ENCODE measurements at places on chromosomes 6 and 20.

DNA sequence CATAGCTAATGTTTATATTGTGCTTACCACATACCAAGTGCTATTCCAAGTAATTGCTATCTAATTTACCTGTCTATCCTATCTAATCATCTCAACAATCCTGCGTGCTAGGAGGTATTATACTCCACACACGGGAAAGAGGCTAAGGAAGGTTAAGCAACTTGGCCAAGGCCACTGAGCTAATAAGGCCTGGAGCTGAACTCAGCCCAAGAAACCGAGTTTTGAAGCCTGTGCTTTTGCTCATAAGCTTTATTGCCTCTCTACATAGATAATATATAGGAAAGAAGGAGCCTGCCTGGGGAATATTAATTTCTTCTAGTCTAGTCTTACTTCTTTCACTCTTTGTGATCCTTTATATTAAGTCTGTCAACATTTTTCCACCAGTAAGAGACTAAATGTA lies 67.8 kb upstream of the ADGRF4 start:
- DNase-seq = no peak

DNA sequence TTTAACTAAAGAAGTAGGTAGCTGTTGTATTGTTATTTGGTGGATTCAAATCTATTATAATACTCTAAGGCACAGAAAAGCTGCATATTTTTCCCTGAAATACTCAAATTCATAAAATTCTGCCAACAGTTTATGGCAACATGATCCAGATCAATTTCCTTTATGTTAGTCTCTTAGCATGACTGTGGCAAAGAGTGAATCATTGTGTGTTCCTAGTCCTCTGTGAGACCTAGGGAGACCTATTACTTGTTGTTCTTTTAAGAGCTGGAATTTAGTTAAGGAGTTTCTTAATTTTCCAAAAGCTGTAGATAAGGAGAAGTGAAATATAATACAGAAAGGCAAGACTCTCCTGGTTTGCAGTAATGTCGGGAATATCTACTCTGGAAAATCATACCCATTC lies 149.6 kb downstream of the RIMS1 start:
- DNase-seq = no peak

DNA sequence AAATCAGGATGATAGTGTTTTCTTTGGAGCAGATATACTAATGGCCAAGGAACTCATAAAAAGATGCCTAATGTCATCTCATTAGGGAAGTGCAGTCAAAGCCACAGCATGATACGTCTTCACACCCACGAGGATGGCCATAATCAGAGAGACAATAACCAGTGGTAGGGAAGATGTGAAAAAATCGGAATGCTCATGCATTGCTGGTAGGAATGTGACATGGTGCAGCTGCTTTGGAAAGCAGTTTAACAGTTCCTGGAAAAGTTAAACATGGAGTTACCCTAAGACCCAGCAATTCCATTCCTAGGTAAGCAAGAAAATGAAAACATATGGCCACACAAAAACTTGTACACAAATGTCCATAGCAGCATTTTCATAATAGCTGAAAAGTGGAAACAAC lies 29.9 kb downstream of the BCAS1 start:
- DNase-seq = no peak

DNA sequence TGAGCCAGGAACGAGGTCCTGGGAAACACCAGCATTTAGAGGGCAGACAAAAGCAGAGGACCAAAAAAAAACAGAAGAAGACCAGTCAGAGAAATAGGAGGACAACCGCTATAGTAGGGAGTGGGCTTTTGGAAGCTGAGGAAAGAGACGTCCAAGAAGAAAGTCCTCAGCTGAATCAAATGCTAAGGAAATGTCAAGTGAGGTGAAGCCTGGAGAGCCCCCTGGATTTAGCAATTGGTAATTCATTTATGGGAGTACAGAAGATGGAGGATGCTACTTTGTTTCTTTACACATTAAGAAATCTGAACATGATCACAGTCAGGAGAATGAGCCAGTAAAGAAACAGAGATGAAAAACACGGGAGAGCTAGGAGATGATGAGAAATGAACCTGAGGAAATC lies 41.1 kb downstream of the LRP11 start:
- no peak for DNase-seq

- no peak for DNase-seq
Observed at GRCh38 chr6:155946860-155947259, 491.2 kb upstream of the NOX3 start.

DNA sequence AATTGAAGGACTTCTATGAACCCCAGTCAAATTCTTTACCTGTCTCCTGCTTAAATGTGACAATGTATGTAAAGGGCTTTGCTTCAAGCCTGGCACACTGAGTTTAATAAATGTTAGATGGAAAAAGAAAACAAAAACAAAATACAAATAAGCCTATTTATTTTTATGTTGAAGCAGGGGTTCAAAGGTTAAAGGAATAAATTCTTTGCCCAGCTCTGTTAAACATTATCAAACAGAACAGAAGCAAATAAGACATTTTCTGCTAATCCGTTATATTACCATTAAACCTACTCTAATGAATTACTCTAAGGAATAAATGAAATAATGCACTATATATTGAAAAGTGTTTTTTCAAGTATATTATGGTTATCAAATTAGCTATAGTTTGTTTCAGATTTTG lies 182.5 kb upstream of the CEP162 start:
- no peak for DNase-seq

DNA sequence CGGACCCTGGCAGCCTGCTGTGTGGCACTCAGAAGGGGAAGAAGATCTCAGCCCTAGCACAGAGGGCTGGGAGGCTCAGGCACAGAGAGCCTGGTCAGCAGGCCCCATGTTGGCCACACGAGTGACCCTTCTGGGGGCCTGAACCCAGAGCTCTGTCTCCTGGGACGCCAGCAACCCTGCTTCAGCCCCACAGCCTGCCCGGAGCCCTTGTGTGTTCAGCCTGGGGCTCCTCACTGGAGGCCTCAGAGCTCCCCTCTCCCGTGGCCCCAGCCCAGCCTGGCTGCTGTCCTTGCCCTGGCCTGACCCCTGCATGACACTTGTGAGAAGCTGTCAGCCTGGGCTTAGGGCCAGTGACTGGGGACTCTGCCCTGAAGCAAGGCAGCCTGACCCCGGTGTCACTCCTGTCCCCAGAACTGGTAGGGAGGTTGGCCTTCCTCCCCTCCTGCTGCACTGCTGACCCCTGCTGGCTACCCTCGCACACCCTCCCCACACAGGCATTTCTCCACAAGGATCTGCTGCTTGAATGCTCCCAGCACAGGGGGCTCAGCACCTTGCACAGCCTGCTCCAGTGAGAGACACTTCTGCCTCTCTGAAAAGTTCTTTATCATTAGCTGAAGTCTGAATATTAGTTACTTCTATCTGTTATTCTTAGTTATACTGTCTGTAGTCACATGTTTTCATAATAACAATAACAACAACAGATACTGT lies 15.4 kb upstream of the IP6K3 start:
- peak; percentile 15 for DNase-seq

GRCh38 chr6:30626484-30627366 lies at the start of gene ATAT1:
TSS of gene ATAT1 (plus strand) at chr6:30626874.
- peak; percentile 87 for DNase-seq

GRCh38 chr20:11502671-11503070 lies 415.0 kb upstream of the BTBD3 start:
- no peak for DNase-seq

Data from CD4-positive, alpha-beta T cell treated with Interleukin-15 for 4 hours (primary cell).